ENCODE measurements at places on chromosomes 3 and 15.

GRCh38 chr3:78455712-78456433 lies 1311.9 kb downstream of the ROBO1 start:
- DNase-seq, result no peak

GRCh38 chr3:20912406-20912805 lies 726.4 kb upstream of the SGO1 start:
- no peak for DNase-seq

DNA sequence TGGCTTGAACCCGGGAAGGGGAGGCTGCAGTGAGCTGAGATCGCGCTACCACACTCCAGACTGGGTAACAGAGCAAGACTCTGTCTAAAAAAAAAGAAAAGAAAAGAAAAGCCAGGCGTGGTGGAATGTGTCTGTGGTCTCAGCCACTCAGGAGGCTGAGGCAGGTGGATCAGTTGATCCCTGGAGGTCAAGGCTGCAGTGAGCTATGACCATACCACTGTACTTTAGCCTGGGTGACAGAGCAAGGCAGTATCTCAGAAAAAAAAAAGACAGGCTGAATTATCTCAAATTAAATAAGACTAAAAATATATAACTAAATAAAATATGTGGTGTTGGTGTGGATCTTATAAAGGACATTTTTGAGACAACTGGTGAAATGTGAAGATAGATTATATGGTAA lies 20.6 kb downstream of the SMARCC1 start:
- DNase-seq, result no peak

DNA sequence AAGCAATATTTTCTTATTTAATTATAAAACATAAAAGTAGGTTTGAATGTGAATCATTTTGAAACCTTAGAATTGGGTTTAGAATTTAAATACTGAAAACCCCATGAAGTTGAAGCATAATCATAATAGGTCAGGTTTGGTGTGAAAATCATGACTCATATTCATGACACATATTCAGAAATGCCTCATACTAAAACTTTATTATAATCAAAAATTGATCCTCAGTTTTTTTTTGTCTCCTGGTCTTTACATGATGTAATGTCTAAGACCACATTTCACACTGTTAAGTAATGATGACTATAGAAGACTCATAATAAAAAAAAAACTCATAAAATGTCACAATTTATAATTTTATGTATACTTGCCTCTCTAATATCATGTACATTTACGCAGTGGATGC lies 190.4 kb downstream of the FOXP1 start:
- DNase-seq, result no peak

- DNase-seq, result no peak
Measured at GRCh38 chr3:57173687-57174086, 8.5 kb upstream of the IL17RD start.

DNA sequence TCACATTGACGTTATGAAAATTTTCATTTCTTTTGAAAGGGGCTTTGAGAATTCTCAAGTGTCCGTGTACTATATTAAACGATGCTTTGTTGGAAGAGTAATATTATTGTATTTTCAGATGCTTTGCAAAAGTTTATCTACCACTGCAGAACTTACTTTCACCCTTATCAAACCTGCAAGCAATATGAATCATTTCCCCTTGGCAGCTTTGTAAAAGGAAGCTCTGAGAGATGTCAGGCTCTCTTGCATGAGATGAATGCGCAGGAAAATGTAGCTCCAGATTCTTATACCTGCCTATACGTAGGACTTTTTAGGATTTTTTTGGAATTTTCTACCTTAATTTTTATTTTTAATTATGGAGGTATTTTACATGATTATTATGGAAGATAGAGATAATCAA lies 34.5 kb downstream of the GPD1L start:
- DNase-seq, result no peak

GRCh38 chr3:111723293-111724215 lies 128.4 kb upstream of the ZBED2 start:
- peak; percentile 48 for DNase-seq

GRCh38 chr15:49827311-49827710 lies 206.5 kb downstream of the DTWD1 start:
- DNase-seq, result no peak

Measured in NCI-H774 (cell line).